GM13977 (cell line): ENCODE measurements at places on chromosomes 11 and 22.

DNA sequence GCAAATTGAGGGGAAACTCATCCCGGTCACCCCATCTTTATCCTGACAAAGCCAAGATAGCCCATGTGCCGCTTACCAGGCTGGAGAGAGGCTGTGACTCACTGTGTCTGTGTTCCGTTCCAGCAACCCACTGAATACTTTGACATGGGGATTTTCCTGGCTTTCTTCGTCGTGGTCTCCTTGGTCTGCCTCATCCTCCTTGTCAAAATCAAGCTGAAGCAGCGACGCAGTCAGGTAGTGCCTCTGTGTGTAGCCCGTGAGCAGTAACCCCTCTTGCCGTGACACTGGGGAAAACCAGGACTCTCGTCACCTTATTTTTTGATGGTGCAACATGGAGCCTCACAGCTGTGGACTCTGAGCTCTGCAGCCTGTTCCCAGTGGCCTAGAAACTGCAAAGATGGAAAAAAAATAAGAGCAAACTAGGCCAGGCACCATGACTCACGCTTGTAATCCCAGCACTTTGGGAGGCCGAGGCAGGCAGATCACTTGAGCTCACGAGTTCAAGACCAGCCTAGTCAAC is 16.9 kb downstream of the C22orf31 start:
- DNase-seq = no peak

DNA sequence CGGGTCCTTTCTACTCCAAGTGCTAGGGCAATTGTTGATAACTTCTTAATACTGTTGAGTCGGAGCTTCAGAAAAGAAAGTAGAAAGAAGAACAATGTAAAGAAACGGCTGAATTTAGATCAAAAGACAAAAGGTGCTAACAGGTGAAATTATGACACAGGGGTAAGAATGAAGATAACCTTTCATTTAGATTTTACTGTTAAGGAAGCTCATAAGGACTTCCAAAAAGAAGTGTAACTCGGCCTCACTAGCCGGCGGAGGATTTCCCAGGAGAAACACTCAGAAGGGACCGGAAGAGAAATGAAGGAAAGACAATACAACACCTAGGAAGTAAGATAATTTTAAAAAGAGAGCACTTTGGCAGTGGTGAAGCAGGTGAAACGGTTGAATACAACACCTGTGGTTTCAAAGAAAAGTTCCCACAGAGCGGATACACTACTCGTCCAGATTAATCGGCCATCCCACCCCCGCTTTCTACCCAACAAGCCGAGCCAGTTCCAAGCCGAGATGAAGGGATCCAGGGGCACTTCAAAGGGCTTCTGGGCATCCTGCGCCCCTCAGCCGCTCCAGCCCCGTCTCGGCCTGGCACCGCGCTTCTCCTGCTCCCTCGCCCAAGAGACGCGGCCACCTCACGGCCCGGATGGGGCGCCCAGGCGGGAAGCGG is 737 bp downstream of the PPP2R1B start:
- DNase-seq = peak; percentile 31

DNA sequence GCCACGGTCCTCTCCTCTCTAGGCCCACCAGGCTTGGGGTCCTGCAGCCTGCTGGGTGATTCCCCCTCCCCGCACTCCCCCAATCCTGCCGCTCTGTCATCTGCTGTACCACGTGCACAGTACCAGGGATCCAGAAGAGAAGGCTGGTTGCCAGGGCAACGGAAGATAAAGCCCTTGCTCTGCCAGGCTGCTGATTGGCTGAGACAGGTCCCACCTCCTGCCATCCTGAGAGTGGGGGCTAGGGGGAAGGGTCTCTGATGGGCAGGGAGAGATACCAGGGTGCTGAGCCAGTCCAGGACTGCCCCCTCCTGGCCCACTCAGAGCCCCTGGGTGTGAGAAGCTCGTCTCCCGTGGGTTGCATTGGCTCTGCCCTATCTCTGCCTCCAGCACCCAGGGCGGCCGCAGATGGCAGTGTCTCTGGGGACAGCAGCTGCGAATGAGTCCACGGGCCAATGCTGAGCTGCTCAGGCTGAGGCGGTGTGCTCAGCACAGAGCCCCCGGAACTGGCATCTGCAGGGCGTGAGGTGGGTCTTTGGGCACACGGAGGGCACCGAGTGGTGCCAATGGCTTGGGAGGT is at the start of gene SMIM45:
Gene SMIM45, plus strand, starts transcription at position 253 of the 577 bp plus-strand sequence.
- no peak for DNase-seq

- peak; percentile 49 for DNase-seq
Measured at GRCh38 chr11:46603704-46604308, 10.0 kb upstream of the AMBRA1 start.

DNA sequence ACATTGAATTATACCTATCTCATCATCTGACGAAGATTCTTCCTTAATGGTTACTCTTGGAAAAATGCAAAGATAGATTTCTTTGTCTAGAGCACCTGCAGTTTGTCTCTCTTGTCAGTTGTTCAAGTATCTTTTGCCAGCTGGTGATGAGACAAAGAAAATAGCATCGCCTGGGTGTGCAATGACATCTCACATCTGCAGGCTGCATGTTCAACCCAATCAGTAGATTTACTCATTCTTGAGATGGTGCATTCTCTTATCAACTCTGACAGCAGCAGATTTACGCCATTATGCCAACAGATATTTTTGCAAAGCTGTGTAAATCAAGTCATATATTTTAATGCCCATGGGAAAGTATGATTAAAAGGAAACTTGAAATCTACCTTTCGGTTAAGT is 164.6 kb upstream of the PDGFD start:
- no peak for DNase-seq

- no peak for DNase-seq
Measured at GRCh38 chr11:87437844-87438223, 400.1 kb downstream of the TMEM135 start.

DNA sequence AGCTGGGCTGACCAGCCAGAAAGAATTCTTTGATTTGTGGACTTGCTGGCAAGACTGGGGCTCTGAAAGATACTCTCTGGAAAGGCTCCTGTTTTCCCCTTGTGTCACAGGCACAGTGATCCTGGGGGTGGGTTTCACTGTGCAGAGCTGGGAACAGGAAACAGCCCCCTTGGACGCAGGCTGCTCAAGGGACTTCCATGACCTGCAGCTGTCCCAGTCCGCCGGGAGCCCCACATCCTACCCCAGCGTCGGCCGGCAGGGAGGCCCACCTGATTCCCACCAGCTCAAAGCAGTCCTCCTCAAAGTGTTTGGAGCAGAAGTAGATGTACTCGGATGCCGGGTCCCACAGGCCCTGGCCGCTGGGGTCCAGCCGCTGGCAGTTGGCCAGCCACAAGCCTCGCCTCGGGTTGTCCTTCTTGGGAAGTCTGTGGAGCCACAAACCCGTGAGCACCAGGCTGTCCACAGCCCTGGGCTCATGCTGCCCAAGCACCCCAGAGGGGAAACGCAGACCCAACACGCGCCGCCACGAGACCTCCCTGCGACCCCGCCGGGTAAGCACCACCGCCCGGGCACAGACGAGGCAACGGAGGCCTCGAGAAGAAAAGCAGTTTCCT is 824 bp downstream of the THAP7 start:
- no peak for DNase-seq

- DNase-seq = no peak
Measured at GRCh38 chr22:32608494-32608893, 133.9 kb downstream of the FBXO7 start.

DNA sequence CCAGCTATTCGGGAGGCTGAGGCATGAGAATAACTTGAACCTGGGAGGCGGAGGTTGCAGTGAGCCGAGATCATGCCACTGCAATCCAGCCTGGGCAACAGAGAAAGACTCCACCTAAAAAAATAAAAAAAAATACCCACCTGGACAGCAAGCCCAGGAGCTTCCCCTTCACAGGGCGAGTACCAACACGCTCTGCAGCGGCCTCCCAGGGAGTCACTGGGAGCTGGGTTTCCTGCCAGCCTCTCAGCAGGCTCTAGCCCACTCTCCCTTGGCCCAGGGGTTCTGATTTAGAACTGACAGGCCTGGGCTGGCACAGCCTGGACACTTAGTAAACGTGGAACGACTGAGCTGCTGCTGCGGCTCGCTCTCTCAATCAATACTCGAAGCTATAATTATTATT is 2.0 kb upstream of the CABP7 start:
- DNase-seq = no peak

DNA sequence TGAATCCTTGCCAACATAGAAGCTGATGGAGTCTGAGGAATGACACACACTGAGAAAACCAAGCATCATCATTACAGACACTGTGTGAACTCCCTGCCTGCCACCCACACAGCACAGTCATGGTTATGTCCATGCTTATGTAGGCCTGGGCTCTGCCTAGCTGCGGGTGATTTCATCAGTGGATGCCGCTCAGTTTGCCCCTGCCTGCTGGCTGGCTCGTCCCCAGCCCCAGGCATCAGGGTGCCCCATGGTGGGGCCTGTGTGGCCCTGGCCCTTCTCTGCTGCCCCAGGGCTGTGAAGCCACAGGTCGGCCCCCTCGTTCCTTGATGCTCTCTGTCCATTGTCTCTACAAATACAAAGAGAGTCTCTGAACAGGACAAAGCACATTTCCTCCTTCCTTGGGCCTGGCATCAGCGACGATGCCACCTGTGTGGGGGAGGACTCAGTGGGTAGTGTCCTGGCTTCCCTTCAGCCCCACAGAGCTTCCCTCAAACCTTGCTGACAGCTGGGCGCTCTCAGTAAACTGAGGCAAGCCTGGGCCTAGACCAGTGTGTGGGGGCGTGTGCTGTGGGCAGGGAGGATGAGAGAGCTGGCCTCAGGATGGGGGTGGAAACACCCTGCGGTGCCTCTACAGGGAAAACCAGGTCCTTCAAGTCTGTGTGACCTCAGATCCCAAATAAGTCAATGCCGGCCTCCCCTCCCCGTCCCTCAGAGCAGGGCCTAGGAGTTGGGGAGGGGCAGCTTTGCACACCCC is 20.0 kb upstream of the TUB start:
- DNase-seq = no peak

- no peak for DNase-seq
Measured at GRCh38 chr11:9151631-9152030, 60.2 kb upstream of the SCUBE2 start.

DNA sequence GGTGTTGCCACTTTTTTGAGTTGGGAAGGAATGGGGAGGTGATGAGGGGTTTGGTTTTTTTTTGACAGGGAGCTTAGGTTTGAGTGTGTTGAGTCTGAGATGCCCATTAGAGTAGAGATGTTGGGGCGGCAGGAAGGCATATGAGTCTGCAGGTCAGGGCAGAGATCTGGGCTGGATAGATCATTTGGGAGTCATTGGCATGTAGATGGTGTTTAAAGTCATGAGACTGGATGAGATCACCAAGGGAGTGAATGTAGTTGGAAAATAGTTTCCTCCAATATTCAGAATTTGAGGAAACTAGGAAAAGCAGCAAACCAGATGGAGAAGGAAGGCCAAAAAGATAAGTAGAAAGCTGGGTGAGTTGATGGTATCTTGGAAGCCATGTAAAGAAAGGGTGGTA is 2.1 kb upstream of the ANAPC15 start:
- no peak for DNase-seq

- DNase-seq = no peak
Measured at GRCh38 chr11:27721264-27722116, 21.2 kb upstream of the BDNF start.

DNA sequence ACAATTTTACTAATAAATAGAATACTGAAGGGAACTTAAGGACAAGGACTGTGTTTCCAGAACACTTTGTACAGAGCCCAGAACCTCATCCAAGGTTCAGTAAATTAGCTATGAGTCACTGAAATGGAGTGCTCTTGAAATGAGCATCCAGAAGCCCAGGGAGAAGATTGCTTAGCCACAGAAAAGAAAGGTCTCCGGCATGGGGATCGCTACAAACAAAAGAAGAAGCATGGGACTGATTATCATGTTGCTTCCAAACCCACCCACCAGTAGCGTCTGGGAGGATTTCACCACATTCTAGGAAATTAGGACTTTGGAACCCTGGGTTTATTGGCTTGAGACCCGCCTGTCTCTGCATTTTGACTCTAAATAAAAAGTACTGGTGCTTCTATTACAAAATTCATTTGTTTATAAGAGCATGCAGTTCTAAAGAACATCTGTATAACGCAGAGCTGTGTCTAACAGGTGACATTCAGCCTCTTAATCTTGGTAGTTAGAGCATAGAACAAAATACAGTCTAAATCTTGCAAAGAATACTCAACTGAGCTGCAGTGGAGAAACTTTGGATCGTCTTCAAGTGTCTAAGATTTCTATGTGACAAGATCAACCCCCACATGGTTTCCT is 35.9 kb upstream of the SESN3 start:
- DNase-seq = no peak

DNA sequence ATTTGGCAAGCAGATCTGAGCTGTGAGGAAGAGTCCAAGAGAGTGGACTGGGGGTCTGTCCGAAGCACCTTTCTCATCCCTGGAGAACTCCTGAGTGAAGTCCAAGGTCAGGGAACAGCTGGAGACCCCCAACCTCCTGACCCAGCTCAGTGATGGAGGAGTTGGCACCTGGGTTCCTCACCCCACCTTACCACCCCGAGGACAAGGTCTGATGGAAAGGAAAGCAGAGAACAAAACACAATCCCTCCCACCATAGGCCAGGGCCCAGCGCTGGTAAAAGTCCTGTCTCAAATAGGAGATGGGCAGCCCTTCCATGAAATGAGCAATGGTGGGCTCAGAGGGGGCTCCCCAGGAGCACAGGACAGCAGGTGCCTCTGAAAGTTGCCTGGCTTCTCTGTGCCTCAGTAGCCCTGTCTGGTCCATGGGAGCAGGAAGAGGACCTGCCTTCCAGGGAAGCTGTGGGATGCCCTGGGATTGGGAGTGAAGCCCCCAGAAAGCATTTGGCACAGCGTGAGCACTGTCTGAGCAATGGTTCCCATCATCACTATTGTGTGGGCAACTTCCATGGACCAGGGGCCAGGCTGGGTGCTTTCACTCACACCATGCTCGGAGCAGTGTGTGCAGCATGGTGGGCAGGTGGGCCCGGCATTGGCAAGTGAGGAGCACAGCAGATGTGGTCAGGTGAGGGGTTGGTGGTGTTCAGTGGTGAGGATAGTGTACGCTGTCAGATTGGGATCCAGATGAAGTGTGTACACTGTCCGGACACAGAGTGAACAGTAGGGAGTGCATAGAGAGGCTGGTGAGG is 7.5 kb downstream of the TRIM29 start:
- DNase-seq = no peak

DNA sequence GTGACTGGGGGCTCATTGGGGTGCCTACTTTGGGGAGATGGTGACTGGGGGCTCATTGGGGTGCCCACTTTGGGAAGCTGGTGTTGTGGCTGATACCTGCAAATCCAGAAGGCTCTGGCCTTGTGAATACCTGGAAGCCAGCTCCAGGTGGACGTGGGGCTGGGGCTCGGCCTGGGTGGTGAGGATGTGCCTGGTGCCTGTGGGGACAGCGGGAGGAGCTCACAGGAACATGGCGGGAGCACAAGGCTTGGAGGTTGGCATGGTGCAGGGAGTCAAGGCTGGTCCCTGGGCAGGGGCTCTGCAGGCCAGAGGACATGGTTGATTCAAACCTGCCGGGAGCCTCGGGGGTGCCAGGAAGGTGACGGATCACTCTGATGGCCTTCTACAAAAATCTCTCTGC is 1165.7 kb downstream of the BRD1 start:
- DNase-seq = no peak
